Renal cortex interstitium (tissue), 15 donors: ENCODE measurements at places on chromosomes 7 and 10.
A peak's percentile ranks its signal among the peaks of the same experiment; 100 is the strongest.

DNA sequence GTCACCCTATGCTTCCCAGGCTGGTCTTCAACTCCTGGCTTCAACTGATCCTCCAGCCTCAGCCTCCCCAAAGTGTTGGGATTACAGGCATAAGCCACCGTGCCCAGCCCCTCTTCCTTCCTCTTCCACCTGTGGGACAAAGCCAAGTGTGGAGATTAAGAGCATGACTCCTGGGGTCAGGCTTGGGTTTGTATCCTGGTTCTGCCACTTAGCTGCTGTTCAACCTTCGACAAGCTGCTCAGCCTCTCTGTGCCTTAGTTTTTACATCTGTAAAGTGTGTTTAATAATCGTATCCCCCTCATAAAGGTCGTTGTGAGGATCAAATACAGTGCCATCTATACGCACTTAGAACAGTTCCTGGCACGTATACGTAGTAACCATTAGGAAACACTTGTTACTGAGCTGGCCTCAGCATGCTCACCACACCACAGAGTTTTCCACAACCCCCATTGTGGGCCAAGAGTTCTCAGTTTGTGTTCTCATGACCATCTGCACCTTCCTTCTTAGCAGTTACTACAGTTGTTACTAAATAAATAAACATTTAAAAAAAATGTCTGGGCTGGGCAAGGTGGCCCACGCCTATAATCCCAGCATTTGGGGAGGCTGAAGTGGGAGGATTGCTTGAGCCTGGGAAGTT, 140.5 kb upstream of the BTBD16 start:
- no peak for DNase-seq

DNA sequence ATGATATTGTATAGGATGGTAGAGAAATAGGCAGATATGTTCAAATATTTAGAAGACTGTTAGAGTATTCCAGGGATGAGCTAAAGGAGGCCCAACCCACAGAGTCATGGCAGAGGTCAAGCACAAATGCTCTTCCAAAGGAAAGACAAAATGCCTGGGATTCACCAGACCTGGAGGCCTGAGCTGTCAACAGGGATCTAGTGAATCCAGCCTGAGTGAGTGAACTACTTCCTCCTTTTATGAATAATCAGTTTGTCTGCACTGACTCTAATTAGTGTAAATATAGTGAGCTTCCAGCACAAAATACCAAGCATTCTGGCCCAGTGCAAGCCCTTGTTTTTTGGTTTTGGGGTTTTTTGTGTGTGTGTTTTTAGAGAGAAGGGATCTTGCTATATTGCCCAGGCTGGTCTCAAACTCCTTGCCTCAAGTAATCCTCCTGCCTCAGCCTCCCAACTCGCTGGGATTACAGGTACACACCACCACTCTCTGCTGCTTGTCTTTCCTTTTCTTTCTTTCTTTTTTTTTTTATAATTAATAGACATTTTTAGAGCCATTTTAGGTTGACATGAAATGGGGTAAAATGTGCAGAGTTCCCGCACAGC, 244.4 kb downstream of the SKIDA1 start:
- DNase-seq: no peak

DNA sequence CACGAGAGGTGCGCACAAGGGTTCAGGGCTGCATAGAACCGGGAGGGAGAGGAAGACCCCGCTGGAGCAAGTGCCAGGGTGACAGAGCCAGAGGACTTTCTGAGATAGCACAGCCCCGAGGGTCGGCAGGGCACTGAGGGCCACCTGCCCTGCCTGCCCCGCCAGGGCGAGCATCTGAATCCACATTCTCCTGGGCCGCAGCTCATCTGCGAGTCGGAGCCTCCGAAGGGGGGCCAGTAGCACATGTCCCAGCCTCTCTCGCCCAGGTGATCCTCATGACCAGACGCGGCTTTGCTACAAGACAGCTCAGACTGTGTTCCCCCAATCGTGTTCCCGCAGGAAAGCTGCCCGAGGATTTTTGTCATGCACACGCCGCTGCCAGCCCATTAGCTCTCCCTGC, 71.2 kb downstream of the ADARB2 start:
- no peak for DNase-seq

- peak; percentile 48 for DNase-seq
Measured at GRCh38 chr7:137146012-137146455, 197.5 kb downstream of the PTN start.

GRCh38 chr7:81260152-81260551, 341.3 kb upstream of the SEMA3C start:
- DNase-seq: no peak

DNA sequence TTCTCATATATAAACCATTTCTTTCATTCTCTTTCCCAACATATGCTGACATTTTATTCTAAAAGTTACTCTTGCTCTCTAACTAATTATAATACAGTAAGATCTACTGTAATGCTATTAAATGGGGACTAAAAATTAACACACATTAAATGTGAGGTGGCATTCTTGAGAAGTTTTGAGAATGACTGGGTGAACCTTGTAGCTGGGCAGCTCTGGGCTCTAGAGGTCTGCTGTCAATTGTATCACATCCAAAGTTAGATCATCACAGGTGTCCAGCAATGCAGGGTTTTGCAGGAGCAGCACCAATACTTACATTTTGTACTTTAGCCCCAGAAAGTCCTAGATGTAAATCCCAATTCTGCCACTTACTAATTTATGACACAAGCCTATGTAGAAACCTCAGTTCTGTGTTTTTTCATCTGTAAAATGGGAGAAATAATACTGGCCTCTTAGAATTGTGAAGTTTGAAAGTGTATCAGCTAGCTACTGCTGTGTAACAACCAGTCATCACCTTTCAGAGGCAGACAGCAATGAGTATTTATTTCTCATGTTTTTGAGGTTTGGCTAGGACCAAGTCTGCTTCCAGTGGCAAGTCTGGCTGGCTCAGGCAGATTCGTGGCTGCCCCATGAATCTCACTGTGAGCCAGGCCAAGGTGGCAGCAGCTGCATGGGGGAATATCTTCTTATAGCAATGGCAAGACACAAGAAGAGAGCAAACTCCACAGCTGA, 79.6 kb upstream of the EMX2 start:
- no peak for DNase-seq

- no peak for DNase-seq
Measured at GRCh38 chr7:142795339-142795863, 24.6 kb downstream of the PRSS2 start.

GRCh38 chr10:17387861-17388503, 66.4 kb downstream of the ST8SIA6 start:
- DNase-seq: peak; percentile 10

GRCh38 chr7:135808206-135808605, 59.6 kb upstream of the FAM180A start:
- no peak for DNase-seq

GRCh38 chr7:102028206-102028826, 210.9 kb downstream of the CUX1 start:
- no peak for DNase-seq

- DNase-seq: peak; percentile 64
Measured at GRCh38 chr10:125982260-125982948, 86.0 kb downstream of the FANK1 start.

- DNase-seq: no peak
Measured at GRCh38 chr10:93074597-93075368, 1.1 kb downstream of the CYP26A1 start.

DNA sequence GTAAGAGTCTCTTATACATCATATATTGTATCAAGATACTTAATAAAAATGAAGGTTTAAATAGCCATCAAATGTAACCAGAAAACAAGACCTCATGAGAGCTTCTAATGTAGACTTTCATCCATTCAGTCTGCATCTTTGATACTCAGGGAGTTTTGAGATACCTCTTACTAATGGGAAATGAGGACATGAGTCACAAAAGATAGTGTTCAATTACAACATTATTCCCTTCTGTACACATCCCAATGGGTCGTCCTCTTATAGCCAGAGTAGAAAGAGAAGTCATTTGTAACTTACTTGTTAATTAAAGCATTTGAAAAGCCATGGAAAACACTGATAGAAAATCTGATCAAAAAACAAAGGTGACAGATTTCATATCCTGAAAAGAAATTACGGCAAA, 19.4 kb downstream of the SHTN1 start:
- DNase-seq: no peak

DNA sequence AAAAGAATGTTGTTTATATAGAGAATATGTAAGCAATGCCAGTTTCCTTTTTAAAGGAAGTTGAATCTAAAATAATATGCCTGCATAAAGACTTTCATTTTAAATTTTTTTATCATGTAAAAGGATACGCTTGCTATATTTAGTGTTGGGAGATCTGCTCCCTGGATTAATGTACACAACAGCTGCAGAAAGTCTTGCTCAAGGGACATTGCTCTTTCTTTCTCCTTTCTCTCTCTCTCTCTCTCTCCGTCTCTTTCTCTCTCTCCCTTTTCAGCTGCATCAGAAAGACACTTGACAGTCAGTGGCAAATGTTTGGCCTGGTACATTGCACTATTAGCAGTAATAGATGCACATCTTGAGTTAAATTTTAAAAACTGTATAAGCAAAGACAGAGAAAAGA, 739 bp downstream of the MYPN start:
- no peak for DNase-seq

- peak; percentile 17 for DNase-seq
Measured at GRCh38 chr7:48660306-48660870, 264.0 kb upstream of the CDC14C start.

GRCh38 chr7:121267612-121268011, 61.2 kb upstream of the WNT16 start:
- no peak for DNase-seq

- no peak for DNase-seq
Measured at GRCh38 chr7:12161146-12161545, 49.9 kb upstream of the TMEM106B start.

GRCh38 chr10:11234857-11235531, 217.3 kb downstream of the CELF2 start:
- DNase-seq: no peak

GRCh38 chr7:577741-578370, 58.2 kb upstream of the PDGFA start:
- no peak for DNase-seq

GRCh38 chr7:7793921-7794320, 75.5 kb upstream of the RPA3 start:
- DNase-seq: no peak

DNA sequence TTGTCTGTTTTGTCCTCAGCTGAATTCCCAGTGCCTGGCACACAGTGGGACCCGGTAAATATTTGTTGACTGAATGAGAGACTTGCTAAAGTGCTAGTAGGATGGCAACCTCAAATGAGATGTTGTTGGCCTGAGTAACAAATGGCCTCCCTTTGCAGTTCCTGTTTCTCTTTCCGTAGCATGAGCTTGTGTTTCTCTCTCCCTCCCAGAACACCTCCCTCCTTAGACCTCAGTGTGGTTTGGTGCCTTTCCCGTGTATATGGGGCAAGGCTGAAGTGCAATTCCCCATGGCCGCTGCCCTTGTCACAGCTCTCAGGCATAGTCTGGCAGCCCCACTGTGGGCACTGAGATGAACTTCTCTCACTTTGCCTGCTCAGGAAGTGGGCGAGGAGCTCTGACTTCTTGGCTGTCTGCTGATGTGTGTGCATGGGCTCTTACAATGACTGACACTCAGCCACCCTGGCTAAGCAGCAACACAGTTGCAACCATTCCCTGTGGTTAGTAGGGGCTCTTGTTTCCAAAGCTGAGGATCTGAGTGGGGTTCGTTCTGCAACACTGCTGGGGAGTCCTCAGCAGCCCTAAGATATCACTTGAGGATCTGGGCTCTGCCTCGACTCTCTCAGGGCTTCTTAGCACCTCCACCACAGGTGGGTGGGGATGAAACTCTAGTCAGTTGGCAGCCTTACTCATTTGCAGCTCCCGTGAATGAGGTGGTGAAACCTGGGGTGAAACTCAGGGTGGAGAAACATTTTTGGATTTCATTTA, 136.1 kb downstream of the ICA1 start:
- no peak for DNase-seq

GRCh38 chr10:131271966-131272365, 39.6 kb downstream of the TCERG1L start:
- DNase-seq: no peak

GRCh38 chr10:88088441-88089340, 225.3 kb downstream of the PTEN start:
- DNase-seq: no peak

- DNase-seq: no peak
Measured at GRCh38 chr7:29764227-29764626, 42.1 kb upstream of the WIPF3 start.

DNA sequence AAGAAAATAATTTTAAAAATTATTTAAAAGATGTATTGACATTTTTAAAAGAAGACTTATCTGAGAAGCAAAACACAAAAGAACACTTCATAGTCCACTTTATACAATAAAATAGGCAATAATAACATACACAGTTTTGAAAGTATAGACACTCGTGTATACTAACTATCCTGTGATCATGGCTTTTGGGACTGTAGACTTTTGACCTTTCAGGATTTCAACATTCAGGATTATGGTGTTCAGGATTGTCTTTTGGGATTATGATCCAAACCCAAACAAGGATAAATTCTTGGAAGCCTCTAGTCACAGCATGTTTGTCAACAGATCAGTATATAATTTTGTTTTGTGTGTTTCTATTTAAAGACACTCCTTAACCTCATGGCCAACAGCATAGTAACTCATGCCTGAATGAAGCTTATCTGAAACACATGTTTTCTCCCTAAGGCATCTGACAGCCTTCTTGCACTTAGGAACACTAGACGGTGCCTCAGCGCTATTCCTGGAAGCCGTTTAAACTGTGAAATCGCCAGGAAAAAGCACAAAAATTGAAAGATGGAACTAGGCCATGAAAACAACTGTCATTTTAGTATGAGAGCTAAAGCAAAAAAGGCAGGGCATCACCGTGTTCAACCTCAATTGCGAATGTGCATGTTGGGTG, 29.9 kb downstream of the GSAP start:
- no peak for DNase-seq

DNA sequence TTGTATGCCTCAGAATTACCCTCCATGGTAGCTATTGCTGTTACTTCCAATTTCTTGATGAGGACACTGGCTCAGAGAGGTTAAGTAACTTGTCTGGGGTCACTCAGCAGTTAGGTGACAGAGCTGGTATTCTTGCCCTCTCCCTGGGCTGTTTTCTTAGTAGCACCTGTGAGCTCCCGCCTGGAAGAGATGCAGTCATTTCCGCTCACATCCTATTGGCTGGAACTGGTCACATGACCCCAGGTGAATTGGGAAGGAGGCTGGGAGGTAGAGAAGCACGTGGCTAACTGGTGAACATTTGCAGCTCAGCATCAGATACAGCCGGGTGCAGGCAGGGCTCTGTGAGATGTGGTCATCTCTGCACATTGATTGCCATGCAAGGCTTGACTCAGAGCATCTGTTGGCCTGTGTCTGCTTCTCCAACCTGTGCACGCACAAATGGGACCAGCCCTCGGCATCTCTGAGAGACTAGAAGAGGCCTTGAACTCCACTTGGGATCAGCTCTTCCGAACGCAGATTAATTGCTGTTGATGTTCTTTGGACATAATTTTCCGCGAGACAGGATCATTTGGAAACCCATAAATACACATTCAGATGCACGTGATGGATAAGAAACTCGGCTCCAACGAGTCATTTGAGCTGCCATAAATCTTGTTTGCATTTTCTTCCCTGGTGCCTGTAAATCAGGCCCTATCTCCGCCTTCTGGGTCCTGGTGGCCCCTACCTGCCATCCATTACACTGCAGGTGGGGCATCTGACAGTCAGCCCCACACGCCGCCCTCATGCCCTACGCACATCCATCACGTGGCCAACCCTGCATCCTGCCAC, 42.8 kb downstream of the MYL10 start:
- DNase-seq: no peak
